NCI-H1092 (cell line): ENCODE measurements at places on chromosomes 2 and 18.

DNA sequence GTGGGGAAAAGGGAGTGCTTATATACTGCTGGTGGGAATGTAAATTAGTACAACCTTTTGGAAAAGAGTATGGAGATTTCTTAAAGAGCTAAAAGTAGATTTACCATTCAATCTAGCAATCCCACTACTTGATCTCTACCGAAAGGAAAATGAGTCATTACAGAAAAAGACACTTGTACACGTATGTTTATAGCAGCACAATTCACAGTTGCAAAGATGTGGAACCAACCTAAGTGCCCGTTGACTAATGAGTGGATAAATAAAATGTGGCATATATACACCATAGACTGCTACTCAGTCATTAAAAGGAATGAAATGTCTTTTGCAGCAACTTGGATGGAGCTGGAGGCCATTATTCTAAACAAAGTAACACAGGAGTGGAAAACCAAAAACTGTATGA lies 29.5 kb downstream of the FLACC1 start:
- no peak for DNase-seq

DNA sequence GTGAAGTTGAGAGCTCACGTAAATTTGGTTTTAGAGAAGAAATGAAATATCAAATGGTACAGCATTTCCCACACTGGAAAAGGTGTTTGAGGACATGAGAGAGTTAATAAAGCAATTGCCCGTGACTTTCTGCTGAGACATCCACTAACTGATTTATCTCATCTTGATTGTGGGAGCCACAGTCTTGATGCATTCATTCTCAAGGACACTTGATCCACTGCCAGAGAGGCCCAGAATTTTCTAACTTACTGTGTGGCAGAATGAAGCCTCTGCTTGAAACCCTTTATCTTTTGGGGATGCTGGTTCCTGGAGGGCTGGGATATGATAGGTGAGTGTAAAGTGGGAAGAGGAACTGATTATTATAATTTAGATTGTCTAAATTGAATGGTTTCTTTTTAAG lies at the start of gene CPO:
Gene CPO, plus strand, starts transcription at position 179 of the 400 bp plus-strand sequence. Its CDS starts 82 bp downstream, at position 261.
- DNase-seq: no peak

DNA sequence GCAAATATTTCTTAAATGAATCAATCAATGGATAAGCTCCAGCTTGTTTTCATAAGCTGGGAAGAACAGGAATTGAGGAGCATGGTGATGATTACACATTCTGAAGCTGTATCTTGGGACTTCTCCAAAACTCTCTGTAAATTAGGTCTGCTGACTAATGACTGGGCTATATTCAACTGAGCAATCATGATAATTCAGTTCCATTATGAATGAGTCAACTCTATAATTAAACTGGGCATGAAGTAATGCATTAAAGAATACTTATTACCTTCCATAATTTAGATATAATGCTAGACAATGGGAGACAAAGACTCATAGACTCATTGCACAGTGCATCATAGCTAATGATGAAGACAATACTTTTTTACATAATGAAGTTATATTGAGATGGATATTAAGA lies 207.4 kb downstream of the CBLN2 start:
- no peak for DNase-seq

DNA sequence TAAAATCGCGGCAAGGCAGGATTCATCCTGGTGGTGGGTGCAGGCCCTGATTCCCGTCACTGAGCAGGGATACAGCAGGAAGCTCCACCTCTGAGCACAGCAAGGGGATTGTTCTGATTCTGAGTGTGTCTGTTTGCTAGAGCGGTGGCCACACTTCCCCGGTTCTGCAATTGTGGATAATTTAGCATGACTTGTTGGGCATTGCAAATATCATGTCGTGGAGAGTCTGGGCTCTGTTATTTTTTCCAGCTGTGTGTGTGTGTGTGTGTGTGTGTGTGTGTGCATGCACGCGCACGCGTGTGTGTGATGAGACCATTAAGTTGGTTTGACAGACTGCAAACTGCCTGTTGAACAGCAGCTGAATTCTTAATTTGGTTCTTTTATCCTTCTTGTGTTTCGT lies 4.1 kb upstream of the TMEM18 start:
- DNase-seq: no peak

GRCh38 chr2:15688924-15689568 lies 97.4 kb downstream of the DDX1 start:
- DNase-seq: no peak

DNA sequence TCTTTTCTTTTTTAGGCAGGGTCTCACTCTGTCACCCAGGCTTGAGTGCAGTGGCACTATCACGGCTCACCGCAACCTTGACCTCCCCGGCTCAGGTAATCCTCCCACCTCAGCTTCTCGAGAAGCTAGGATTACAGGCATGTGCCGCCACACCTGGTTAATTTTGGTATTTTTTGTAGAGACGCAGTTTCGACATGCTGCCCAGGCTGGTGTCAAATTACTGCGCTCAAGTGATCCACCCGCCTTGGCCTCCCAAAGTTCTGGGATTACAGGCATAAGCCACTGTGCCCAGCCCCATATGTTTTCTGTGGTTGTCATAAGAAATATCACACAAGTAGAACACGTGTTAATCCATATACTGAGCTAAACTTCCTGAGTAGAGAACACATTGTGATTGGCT lies 14.6 kb downstream of the ENOSF1 start:
- DNase-seq: no peak

- no peak for DNase-seq
Measured at GRCh38 chr2:187477051-187477450, 29.0 kb upstream of the CALCRL start.

DNA sequence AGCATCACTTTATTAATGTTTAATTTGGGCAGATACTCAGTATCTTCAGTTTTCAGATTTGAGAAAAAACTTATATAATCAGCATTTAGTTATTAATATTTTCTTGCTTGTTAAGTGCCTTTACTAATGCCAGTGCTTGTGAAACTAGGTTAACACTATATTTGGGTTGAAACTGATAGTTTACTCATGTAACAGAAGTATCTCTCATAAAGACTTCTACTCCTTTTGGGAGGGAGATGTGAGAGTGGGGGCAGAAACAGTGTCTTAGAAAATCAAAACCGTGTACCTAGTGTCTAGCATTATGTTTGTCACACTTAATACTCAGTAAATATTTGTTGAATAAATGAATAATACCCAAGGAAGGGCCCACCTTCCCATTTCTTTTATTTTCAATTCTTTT lies 129.5 kb downstream of the MSTN start:
- no peak for DNase-seq

- no peak for DNase-seq
Measured at GRCh38 chr2:27977731-27978312, 87.3 kb downstream of the BABAM2 start.

DNA sequence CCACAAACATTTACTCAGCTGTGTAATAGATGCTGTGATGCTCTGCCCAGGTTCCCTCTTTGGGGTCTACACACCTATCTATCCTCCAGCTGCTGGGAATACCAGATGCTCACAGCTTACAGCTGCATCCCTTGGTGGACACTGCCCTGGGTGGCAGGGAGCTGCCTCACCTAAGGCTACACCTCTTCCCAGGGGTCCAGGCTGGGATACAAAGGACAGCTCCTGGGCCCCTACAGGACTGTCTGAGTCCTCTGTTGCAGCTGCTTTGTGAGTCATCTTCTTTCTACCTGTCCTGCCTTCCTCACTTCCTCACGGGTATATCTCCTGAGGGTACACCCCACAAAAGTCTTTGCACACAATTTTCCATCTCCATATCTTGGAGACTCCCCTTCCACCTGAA lies 27.6 kb downstream of the THNSL2 start:
- DNase-seq: no peak

DNA sequence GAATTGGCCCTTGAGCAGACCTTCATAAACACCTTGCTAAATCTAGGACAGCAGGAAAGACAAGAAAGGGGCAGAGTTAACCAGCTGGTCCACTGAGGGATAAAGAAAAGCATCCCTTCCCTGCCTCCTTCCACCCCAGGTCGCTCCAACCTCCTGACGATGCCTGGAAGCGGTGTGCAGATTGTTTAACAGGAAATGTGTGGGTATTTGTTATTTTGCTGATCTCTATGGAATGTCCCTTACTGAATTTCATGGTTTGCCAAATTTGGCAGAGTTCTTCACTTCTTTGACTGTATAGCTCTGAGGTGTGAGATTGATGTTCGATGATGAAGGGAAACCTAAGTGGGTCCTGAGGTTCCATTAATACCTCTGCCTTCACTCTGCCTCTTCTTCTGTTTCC lies 72.9 kb downstream of the MAP3K20 start:
- DNase-seq: no peak

- no peak for DNase-seq
Measured at GRCh38 chr2:185668710-185669109, 69.9 kb upstream of the FSIP2 start.

GRCh38 chr18:27595113-27595838 lies 410.2 kb upstream of the CHST9 start:
- DNase-seq: no peak

GRCh38 chr2:33146102-33146501 lies 199.3 kb downstream of the LTBP1 start:
- DNase-seq: no peak

DNA sequence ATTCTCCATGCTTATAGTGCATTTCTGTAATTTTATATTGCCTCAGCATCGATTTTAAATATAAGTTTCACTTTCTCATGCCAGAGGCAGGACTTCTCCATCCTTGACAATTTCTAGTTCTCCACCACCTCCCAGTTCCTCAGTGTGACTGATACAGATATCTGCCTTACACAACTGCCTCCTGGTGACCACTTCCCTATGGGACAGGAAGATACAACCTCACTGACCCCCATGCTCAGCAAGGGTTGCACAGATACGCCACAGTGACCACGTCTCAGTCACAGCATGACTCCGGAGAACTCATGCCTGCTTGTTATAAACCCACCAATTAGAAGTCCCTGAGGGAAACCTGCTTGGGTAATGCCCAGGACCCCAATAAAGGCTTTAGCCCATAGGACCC lies 284.0 kb upstream of the MC4R start:
- no peak for DNase-seq

DNA sequence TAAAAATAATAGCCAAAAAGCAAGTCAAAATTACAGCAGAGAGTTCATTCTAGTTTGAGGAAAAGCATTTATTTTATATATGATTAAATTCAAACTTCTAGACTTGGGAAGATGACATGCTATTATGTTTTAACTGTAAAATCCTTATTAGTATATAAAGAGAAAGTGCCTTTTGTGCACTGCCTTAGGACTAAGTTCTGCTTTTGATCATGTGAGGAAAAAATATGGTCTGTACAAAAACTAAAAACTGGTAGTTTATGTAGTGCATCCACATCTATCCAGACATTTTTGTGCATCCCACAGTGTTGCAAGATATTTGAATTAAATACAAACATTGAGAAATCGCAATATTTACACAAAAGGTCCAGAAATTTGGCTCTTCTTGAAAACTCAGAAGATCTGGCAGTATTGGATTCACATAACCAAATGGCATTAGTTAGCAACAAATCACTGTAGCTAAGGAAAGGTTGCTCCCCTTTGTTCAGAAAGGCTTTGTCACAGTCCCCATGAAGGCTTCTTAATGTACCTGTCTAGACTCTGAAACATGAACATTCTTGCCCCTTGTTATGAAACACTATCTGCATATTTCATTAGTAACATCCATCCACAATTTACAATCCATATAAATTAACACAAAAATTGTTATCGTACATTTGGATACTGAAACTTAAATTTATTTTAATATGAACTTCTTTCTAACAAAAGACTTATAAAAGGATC lies 2.2 kb downstream of the MMADHC start:
- DNase-seq: no peak

DNA sequence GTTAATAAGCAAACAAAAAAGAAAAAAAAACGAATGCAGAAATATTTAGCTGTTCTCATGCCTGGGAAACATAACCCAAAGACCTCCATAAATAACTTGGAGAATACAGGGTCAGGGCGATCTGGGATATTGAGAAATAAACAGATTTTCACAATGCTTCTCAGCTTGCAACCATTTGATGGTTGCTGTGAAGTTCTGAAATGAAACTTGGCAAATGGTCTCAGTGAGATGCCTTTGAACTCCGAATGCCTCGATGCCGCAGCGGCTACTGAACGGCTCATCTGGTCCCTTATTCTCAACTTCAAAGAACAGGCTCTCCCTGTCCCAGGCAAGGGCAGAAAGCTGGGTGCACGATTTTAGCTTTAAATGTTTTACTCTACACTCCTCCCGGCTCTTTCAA lies 78.1 kb downstream of the ZNF516 start:
- DNase-seq: no peak

- no peak for DNase-seq
Measured at GRCh38 chr2:238167761-238168160, 9.0 kb downstream of the ERFE start.

- DNase-seq: no peak
Measured at GRCh38 chr2:207819021-207819797, 49.5 kb upstream of the FZD5 start.

- DNase-seq: no peak
Measured at GRCh38 chr2:31937741-31938140, 73.1 kb downstream of the MEMO1 start.

- no peak for DNase-seq
Measured at GRCh38 chr2:9089831-9090230, 86.3 kb upstream of the MBOAT2 start.

GRCh38 chr2:12452185-12452584 lies 264.6 kb upstream of the TRIB2 start:
- DNase-seq: no peak

DNA sequence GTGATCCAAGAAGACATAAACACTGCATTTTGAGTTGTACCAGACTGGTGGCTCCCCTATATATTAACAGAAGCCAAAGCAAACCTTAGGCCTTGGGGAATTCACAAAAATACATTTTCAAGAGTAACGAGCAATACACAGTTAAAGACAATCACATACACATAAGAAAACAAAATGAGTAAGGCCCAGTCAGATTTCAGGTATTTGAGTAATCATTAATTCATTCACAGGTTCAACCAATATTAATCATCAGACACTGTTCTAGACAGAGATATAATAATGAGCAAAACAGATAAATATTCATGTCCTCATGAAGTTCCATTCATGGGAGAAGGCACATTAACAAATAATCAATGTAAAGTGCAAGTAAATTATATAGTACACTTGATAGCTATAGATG lies 9.6 kb downstream of the STPG4 start:
- no peak for DNase-seq

GRCh38 chr2:6342273-6342920 lies 523.3 kb downstream of the CMPK2 start:
- no peak for DNase-seq

DNA sequence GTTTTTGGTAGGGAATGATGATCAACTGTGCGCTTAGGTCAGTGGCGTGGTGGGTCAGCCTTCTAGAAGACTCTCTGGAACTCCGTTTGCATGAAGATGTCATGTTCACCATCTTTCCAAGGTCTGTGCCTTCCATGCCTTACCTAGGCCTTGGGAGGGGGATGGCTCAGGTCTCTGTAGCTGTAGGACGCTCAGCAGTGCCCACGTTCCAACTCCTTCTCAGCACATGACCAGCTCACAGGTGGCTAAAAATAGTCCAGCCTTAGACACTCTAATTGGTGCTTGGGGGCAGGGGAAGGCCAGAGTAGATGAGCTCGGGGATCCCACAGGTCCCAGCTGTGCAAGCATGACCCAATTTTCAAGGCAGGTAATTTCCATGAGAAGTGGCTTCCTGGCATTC lies 42.3 kb upstream of the TEX51 start:
- peak; percentile 16 for DNase-seq
